ENCODE measurements at places on chromosomes 12 and 14.

- DNase-seq = no peak
Observed at GRCh38 chr12:64743206-64743605, 16.0 kb downstream of the GNS start.

DNA sequence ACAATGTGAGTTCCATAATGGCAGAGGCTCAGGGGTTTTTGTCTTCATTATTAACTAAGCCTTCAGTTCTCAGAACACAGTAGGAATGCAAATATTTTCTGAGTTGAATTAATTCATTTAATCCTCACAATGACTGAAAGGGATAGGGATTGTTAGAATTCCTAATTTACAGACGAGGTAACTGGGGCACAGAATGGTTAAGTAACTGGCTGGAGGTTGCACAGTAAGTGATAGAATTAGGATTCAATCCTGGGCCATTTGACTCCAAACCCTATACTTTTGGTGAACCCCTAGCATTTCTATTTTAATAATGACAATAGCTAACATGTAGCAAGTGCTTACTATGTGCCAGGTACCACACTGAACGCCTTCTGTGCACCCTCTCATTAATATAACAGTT is 163.1 kb downstream of the PPM1H start:
- DNase-seq = no peak

- no peak for DNase-seq
Observed at GRCh38 chr14:22897357-22897756, 14.3 kb downstream of the REM2 start.

- DNase-seq = no peak
Observed at GRCh38 chr14:59695198-59695597, 118.6 kb upstream of the CCDC175 start.

DNA sequence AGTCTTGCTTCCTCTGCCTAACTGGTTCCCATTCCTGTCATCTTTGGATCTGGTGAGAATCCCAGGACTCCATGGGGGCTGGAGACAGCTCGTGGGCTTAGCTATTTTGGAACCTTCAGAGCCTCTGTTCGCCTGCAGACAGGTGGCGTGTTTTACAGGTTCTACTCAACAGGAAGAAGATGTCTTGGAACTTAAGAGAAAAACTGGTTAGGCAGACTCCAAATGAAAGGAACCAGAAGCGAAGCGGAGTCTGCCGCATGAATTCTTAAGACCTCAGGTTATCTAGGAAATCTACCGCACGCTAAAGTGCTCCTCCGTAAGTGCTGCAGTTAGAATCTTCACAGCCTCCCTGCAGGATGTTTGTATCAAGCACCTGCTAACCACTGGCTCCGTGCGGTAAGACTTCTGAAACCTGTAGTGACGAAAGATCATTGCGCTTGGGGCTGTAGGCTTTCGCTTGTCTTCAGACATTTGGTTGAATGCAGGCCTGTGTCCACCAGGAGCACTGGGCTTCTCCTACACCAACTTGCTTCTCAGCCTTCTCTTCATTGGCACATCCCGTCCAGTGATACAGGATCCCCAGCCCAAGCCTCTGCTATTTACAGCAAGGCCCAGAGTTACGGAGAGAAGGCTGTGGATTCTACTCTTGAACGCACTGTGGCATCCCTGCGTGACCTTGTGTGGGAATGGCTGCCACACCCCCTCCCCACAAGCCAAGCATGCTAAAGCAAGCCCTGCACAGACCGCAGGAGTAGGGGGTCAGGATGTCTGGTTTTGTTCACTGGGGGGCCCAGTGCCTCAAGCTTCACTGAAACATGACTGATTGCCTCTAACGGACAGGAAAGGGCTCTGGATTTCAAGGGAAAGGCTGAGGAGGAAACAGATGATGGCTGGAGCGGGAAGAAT is 35.0 kb downstream of the ACADS start:
- DNase-seq = no peak

GRCh38 chr12:74984631-74985030 is 225.0 kb downstream of the KCNC2 start:
- DNase-seq = no peak

DNA sequence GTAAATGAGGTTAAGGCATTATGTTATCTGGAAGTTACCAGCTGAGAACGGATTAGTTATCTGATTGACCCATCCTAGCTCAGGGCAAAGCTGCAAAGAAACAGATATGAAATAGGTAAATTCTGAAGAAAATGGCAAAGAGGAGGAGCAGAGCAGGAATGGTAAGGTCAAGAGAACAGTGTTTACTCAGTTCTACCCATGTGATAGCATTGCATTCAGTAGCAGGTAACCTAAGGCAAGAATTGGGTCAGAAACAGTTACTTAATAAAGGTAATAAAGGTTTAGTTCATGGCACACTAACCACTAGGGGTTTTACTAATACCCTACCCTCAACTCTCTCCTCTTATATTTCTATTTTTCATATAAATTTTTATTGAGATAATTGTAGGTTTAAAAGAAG is 224.8 kb downstream of the ASCL1 start:
- DNase-seq = no peak

- DNase-seq = no peak
Observed at GRCh38 chr14:78747813-78748212, 577.6 kb downstream of the NRXN3 start.

DNA sequence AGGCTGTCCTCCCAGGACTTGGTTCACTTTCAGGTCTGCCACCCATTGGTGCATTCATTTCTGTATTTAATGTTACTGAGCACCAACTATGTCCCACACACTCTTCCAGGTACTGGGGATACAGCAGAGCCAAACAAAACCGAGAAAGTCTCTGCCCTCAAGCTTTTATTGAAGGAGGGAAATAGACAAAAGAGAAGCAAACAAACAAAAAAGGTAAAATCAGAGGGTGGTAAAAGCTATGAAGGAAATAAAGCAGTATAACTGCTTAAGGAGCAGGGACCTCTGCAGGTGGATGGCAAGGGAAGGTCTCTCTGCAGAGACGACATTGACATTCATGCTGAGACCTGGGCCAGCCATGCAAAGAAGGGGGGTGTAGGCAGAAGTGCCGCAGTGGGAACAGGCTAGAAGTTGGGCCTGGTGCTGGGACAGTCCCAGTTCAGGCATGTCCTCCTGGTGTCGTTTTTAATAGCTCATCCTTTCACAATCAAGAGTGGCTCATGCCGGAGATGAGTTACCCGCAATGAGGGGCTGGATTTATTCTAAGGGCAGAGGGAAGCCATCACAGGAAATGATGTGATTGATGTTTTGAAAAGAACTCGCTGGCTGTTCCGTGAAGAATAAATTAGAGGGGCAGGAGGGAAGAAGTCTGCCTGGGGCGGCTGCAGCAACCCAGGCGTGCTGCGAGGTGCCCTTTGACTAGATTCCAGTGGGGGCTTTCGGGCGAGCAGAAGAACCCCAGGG is 72.8 kb downstream of the IRF2BPL start:
- DNase-seq = no peak

GRCh38 chr14:64556526-64556925 is 6.8 kb downstream of the PPP1R36 start:
- DNase-seq = no peak

- DNase-seq = no peak
Observed at GRCh38 chr12:8678661-8679111, 16.1 kb upstream of the MFAP5 start.

- peak; percentile 38 for DNase-seq
Observed at GRCh38 chr12:74732826-74733225, 195.2 kb downstream of the ATXN7L3B start.

- DNase-seq = no peak
Observed at GRCh38 chr12:48796976-48797375, 8.1 kb upstream of the ADCY6 start.

DNA sequence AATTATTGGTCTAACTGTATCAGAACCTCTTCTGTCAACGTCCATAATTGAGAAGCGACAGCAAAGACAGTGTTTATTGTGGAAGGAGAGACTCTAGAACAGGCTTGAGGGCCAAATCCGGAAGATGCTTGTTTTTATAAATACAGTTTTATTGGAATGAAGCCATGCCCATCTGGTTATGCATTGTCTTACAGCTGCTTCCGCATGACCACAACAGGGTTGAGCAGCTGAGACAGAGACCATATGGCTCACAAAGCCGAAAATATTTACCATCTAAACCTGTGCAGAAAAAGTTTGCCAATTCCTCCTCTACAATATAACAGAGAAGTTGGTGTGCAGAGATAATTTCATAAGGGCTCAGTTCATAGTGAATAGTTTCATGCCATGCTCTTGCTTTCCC is 24.5 kb downstream of the PRKAB1 start:
- DNase-seq = peak; percentile 92

DNA sequence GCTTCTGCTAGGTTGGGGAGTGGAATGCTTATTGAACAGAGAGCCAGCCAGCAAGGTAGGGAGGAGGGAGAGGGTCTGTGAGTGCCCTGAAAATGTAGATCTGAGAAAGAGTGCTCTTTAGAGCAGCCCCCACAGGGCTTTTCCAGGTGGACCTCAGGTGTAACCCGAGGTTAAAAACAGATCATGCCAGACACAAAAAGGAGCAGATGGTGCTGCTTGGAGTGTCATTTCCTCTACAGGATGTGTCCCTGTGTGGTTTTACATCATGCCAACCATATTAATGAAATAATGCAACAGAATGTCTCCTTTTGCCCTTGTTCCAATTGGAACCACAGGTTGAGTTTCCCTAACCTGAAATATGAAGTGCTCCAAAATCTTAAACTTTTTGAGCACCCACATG is 6.4 kb downstream of the SUSD6 start:
- DNase-seq = peak; percentile 72

GRCh38 chr12:3461391-3461790 is 29.6 kb upstream of the PRMT8 start:
- no peak for DNase-seq

DNA sequence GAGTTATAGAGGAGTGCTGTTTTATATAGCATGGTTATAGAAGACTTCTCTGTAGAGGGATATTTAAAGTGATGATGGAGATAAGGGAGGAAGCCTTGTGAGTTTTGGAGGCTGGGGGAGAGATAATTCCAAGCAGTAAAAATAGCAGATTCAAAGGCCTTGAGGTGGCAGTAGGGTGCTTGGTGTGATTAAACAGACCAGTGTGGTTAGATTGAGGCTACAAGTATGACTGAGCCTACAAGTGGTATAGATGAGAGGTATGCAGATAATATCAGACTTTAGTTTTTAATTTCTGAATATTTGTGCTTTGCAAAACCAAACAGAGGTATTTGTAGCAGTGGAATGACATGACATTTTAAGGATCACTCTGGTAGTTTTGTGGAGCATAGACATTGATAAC is 20.3 kb downstream of the FANCM start:
- no peak for DNase-seq

- DNase-seq = peak; percentile 1
Observed at GRCh38 chr12:10220398-10221077, 7.9 kb downstream of the GABARAPL1 start.

- no peak for DNase-seq
Observed at GRCh38 chr12:57759360-57759980, 4.6 kb downstream of the MARCHF9 start.

- DNase-seq = no peak
Observed at GRCh38 chr12:12918781-12919389, 27.5 kb downstream of the GPRC5A start.

DNA sequence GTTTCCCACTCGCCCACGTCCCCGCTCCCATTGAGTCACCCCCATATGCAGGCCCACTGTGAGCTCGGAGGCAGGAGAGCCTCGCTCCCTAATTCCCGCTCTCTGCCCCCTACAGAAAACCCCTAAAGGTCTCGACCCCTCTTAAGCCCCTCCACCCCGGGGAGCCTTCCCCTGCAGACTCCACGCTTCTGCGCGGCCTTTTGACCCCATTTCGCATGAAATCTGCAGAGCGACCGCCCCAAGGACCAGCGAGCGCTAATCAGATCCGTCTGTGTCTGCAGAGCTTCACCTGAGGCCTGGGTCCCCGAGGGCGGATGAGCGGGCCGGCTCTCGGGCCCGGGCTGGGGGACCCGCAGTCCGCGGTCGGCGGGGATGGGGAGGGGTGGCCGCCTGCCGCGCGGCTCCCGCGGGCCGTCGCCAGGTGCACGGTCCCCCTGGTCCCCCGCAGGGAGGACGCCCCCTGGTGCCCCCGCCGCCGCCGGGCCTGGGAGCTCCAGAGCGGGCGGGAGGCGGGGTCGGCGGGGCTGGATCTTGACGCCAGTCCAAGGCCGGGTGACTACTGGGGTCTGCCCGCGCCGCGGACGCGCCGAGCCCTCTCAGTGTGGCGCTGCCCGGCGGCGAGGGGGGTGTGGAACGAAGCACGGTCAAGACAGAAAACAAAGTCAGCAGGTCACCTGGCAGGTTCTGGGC is 10.1 kb downstream of the BMP4 start:
- DNase-seq = peak; percentile 61

All from NCI-H524 (cell line).